EH (cell line): ENCODE measurements at places on chromosomes 1 and 21.
A peak's percentile ranks its signal among the peaks of the same experiment; 100 is the strongest.

DNA sequence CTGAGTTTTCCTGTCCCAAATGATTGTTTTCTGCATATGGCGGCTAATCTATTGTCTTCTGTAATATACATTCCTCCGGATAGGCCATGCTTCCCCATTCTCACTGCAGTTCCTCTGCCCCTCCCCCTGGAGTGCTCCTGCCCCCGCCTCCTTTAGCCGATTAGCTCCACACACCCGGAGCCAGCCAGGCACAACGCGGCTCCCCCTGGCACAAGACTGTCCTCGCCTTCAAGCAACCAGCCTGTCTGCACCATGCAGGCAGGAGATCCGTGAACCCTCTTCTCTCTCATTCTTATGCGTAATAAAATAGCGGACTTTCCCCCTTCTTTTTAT is 18.0 kb downstream of the SERTAD4 start:
- peak; percentile 16 for DNase-seq

- peak; percentile 64 for DNase-seq
These were observed 306.4 kb downstream of the DUSP10 start for GRCh38 chr1:221435504-221435904.

DNA sequence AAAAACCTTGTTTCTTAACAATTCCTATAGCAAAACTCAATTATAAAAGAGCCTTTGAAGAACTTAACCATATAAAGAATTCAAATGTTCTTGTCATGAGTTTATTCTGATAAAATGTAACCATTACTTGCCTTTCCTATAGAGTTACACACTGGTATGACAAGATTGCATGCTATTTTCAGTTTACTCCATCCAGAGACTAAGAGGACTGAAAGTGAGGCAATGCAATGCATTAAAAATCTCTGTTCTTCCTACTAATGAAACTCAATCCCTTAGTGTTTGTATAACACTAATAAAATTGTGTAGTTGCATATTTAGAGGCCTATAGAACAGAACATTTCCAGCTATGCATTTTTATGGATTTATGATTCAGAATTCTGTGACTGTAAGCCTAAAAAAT is 88.1 kb downstream of the COP1 start:
- DNase-seq, result peak; percentile 57

GRCh38 chr1:116131170-116131569 is 20.0 kb downstream of the MAB21L3 start:
- no peak for DNase-seq

DNA sequence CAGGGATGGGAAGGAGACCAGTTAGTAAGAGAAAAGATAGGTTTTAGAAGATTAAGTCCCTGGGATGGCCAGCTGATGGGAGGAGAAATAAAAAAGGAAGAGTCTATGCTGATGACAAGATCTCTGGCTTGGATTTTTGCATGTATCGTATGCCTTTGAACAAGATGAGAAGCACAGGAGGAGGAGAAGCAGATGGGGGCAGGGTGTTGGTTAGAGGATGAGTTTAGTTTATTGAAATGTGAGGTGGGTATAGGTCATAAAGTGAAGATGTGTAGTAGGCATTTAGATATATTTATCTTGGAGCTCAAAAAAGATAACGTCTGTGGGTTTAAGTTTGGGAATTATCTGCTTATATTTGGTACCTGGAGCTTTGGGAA is 1.4 kb downstream of the TIPRL start:
- no peak for DNase-seq
